ENCODE measurements at places on chromosomes 5 and 9.

DNA sequence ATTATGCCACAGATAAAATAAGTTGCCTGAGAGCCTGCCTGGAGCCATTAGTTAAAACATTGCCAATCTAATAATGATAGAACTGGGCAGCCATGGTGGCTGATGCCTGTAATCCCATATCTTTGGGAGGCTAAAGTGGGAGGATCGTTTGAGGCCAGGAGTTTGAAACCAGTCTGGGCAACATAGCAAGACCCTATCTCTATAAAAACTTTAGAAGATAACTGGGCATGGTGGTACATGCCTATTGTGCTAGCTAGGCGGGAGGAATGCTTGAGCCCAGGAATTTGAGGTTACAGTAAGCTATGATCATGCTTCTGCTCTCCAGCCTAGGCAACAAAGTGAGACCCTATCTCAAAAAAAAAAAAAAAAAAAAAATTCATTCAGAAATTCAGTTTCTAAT is 52.6 kb downstream of the RAI14 start:
- DNase-seq = no peak

- DNase-seq = peak; percentile 57
Observed at GRCh38 chr9:137095664-137096517, 9.1 kb downstream of the MAN1B1 start.

GRCh38 chr5:108003178-108003577 is 332.4 kb upstream of the EFNA5 start:
- no peak for DNase-seq

DNA sequence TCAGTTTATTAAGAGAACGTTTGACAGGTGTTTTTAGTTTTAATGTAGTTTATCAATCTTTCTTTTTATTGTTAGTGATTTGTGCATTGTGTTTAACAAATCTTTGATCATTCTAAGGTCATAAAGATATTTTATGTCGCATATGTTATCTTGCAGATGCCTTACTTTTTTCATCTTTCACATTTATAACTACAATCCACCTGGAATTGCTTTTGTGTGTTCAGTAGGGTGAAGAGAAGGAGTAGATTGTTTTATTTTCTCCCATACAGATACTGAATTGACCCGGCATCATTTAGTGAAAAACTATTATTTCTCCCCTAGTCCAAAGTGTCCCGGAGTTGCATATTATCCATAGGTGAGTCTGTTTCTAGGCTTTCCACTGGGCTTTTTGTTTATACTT is 179.4 kb upstream of the RGMB start:
- no peak for DNase-seq

- DNase-seq = no peak
Observed at GRCh38 chr9:128203707-128204551, 750 bp downstream of the DNM1 start.

GRCh38 chr5:2653991-2654390 is 97.5 kb downstream of the IRX2 start:
- DNase-seq = no peak

DNA sequence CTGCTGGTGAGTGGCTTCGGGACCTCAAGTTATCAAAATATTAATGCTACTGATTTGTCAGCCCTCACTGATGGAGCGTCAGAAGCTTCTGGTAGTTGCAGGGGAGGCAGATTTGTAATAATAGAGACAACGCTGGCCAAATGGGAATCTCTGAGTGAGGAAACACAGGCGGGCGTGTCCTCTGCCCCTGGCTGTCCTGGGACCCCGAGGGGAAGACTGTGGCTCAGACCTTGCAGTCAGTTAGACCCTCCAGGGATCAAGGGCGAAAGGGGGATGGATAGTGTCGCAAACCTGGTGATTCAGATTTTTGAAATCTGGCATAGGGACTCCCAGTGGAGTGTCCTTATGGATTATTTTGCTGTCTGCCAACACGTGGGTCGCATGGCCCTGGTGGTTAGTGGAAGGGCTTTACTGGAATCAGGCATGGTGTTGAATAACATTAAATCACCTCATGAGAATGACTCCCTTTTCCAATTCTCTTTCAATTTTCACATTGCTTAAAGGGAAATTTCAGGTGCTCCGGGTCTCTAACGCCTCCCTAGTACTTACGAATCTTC is 35.1 kb upstream of the NTNG2 start:
- no peak for DNase-seq

DNA sequence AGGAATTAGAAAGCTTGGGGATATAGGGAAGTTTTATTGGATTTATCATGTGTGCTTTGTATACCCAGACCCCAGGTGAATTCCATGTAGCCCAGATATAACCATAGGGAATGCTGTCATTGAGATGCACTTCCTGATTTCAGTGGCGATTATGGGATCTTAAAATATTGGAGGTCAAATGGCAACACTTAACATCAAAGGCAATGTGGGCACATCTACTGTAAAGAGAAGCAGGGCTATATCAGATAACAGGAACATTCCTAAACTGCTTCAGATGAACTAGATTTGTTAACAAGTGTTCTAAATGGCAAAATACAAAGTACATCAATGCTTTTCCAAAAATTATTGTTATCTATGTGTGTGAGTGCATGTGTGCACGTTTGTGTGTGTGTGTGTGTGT is 883.5 kb upstream of the EDIL3 start:
- DNase-seq = no peak

GRCh38 chr9:136629001-136629878 is 33.5 kb upstream of the EGFL7 start:
- DNase-seq = no peak

- no peak for DNase-seq
Observed at GRCh38 chr5:13029211-13029610, 915.3 kb downstream of the DNAH5 start.

All from activated CD4-positive, CD25-positive, alpha-beta regulatory T cell (primary cell).